Jurkat, Clone E6-1 (cell line): ENCODE measurements at places on chromosomes 16 and 17.
A peak's percentile ranks its signal among the peaks of the same experiment; 100 is the strongest.

DNA sequence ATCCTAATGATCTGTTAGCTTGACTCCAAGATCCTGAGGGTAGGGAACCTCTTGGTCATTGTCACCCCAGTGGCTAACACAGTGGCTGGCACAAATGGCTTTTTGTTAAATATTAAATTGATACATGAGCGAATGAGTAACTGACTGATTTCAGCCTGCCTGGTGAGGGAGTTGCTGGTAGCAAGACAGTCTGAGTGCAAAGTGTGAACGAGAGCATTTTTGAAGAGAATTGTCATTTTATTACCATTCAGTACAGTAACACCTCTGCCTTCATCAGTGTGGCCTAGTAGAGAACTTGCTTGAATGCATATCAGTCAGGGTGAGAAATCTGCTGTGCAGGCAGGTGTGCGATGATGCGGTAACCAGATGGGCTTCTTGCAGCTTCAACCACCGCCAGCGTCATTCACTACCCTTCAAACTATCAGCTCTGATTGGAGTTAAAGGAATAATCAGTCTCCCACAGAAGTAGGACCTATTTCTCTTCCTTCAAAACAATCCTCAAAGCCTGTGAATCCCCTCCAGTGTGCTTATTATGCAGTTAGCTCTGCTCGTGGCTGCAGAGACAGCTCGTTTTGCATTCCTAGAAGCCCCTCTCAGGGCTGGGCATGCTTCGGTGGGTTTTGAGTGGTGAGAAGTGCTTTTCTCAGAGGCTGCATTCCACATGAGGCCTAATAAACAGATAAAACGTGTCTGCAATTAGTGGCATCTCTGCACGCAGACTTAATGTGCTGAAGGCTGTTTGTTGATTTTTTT lies 29.0 kb downstream of the HEXIM2 start:
- no peak for DNase-seq

GRCh38 chr16:35174016-35174415 lies 1714.6 kb downstream of the TP53TG3F start:
- no peak for DNase-seq

- DNase-seq, result no peak
Measured at GRCh38 chr17:72176951-72177660, 56.3 kb downstream of the SOX9 start.

GRCh38 chr16:57252148-57252721 lies 7.2 kb downstream of the ARL2BP start:
- no peak for DNase-seq

DNA sequence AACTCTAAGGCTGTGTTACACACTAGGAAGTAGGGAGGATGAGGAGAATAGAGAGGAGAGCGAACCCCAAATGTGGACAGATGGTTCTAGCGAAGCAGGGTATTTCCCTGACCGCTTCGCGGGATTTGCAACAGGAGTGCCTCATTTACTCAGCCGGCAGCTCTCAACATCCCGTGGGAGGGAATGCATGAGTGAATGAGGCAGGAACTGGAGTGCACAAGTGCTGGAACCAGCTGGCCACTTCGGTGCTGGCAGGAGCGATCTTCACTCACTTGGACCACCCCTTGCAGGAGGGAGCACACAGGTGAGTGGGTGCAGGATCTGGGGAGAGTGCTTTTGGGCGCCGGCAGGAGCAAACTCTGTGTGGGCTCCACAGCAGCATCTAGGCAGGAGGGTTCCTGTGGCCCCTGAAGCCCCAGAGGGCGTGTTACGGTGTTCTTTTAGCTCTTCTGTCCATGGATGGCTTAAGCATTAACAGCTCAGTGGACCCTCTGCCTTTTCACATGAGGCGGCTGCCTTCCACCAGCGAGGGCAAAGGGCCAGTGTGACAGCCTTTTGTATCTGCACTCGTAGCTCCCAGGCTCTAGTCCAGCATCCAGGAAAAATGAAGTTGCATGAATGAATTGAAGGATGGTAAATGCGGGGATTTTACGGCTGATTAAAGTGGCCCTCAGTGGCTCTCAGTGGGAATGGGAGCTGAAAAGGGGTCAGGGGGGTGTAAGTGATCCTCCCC lies 17.4 kb upstream of the ZNHIT3 start:
- no peak for DNase-seq

GRCh38 chr17:48584223-48584741 lies 5.8 kb downstream of the HOXB3 start:
- no peak for DNase-seq

GRCh38 chr17:31329221-31329620 lies 7.8 kb upstream of the EVI2A start:
- DNase-seq, result no peak

GRCh38 chr17:70499067-70499786 lies 329.9 kb downstream of the KCNJ2 start:
- no peak for DNase-seq

- peak; percentile 45 for DNase-seq
Measured at GRCh38 chr17:74770498-74771318, 5.4 kb downstream of the NAT9 start.

GRCh38 chr16:23871924-23872323 lies 36.1 kb downstream of the PRKCB start:
- DNase-seq, result no peak

DNA sequence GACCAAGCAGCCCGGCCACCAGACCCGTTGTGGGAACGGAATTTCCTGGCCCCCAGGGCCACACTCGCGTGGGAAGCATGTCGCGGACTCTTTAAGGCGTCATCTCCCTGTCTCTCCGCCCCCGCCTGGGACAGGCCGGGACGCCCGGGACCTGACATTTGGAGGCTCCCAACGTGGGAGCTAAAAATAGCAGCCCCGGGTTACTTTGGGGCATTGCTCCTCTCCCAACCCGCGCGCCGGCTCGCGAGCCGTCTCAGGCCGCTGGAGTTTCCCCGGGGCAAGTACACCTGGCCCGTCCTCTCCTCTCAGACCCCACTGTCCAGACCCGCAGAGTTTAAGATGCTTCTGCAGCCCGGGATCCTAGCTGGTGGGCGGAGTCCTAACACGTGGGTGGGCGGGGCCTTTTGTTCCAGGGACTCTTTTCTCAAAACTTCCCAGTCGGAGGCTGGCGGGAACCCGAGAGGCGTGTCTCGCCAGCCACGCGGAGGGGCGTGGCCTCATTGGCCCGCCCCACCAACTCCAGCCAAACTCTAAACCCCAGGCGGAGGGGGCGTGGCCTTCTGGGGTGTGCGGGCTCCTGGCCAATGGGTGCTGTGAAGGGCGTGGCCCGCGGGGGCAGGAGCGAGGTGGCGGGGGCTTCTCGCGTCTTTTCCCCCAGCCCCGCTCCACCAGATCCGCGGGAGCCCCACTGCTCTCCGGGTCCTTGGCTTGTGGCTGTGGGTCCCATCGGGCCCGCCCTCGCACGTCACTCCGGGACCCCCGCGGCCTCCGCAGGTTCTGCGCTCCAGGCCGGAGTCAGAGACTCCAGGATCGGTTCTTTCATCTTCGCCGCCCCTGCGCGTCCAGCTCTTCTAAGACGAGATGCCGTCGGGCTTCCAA lies at the start of gene SLC2A4:
SLC2A4 (plus strand) TSS at position 645 of the 879 bp plus-strand sequence; CDS start at position 862, 217 bp downstream.
- DNase-seq, result peak; percentile 94

GRCh38 chr16:12120982-12121652 lies 144.6 kb downstream of the SNX29 start:
- no peak for DNase-seq

DNA sequence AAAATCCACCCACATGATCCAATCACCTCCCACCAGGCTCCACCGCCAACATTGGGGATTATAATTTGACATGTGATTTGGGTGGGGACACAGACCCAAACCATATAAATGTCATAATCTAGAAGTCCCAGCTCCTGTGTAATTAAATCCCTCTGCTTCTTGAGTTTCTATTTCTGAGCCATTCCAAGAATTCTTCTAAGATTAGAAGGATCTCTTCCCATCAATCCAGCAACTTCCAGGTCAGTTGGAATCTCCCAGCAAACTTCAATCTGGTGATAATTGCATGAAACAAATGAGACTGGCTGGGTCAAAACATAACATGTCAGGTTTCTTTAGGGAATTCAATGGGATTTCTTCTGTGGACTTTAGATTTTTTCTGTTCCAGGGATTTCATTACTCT lies 127.8 kb upstream of the CDH5 start:
- DNase-seq, result no peak

GRCh38 chr16:77444147-77444460 lies 9.3 kb upstream of the ADAMTS18 start:
- no peak for DNase-seq

DNA sequence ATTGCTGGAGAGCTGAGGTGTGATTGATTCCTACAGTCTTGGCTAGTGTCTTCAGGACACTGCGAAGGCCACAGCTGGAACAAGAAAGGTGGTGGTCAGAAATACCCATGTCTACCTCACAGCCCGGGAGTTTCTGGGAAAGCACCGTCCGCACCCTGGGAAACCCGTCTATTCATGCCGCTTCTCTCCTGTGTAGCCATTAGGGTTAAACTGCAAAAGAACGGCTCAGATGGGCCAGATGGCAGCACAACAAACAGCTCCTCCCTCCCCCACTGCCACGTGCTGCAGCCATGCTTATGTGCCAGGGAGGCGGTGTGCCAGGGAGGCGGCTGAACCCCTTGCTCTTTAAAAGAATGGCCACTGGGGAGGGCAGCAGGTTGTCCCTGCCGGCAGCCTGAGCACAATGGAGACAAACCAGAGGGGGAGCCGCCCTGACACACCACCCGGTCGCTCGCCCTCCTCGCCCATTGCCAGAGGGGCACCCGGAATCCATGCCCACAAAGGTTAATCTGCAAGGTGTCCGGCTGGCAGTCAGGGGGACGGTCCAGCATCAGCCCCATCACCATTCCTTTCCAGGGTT lies 65.2 kb downstream of the CYTH1 start:
- DNase-seq, result peak; percentile 80

DNA sequence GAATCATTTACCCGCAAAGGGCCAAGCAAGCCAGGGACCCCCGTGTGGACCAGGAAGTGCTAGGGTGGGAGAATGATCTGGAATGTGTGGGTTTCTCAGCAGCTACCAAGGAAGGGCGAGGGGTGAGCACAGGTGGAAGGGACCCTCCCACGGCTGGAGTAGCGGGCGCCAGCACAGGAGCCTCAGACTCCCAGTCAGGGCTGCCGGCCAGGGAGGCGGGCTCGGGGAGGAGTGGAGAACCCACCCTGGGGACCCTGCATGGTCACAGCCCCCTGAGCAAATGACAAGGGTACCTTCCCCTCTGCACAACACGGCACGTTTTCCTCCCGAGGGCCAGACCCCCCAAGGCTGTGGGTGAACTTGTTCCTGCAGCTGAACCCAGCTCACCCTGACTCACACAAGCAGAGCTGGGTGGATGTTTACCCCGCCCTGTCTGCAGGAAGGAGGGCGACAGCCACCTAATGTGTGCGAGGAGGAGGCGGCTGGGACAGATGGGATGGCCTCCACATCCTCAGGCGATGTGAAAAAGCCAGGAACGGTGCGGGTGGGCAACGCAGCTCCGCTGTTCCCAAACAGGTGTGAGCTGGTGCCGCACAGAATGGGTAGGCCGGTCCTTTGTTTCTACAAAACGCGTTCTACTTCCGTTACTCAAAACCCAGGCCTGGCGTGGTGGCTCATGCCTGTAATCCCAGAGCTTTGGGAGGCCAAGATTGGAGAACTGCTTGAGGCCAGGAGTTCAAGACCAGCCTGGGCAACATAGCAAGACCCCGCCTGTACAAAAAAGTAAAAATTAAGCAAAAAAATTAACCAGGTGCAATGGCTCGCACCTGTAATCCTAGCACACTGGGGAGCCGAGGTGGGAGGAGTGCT lies 6.2 kb downstream of the ECI1 start:
- no peak for DNase-seq

DNA sequence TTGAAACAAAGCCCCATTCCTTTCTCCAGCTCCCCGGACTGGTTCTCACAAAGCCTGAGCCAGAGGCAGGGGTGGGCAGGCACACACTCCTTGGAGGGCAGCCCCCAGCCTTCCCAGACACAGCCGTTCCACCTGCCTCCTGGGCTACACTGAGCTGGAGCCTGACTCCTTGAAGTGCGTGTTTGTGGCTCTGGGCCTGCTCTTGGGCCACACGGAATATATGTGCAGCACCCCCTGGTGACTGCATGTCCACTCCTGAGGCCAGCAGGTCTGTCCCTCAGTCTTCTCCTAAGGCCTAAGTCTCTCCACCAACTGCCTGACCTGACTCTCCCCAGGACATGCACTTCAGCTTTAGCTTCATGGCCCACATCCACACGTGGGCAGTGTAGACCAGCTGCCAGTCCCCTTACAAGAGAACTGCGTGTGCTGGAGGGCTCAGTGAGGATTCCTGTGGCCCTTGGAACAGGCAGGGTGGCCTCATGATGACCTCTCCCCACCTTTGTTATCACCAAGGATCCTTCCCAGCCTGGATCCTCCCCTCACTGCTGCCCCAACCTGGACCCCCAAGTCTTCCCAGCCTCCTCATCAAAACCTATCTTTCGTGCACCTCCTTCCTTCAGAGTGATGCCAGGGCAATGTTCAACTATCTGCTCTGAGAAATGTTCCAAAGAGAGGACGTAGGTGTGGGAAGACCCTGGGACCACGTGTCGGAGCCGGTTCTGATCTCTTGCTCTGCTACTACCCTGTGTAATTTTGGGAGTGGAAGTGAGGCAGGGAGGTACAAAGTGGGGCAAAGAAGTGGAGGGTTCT lies 12.4 kb upstream of the SLC6A2 start:
- DNase-seq, result no peak

GRCh38 chr17:20896153-20896649 lies 146.6 kb downstream of the USP22 start:
- no peak for DNase-seq

GRCh38 chr17:39618246-39618913 lies 8.4 kb upstream of the PPP1R1B start:
- DNase-seq, result no peak

GRCh38 chr17:75590849-75591721 lies 3.5 kb downstream of the MYO15B start:
- DNase-seq, result no peak

GRCh38 chr17:4236456-4236855 lies 27.3 kb downstream of the ANKFY1 start:
- no peak for DNase-seq

DNA sequence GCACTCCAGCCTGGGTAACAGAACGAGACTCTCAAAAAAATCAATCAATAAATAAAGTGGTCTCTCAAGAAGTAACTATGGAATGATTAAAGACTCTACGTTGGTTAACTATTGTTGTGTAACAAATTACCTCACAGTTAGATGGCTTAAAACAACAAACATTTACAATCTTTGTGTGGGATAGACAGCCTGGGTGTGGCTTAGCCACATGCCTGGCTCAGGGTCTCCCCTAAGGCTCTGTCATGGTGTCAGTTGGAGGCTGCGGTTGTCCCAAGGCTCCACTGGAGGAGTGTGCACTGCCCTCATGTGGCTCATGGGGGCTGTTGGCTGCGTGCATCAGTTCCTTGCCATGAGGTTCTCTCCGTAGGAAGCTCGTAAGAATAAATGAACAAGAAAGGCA lies 294.5 kb downstream of the SNX29 start:
- DNase-seq, result peak; percentile 23

DNA sequence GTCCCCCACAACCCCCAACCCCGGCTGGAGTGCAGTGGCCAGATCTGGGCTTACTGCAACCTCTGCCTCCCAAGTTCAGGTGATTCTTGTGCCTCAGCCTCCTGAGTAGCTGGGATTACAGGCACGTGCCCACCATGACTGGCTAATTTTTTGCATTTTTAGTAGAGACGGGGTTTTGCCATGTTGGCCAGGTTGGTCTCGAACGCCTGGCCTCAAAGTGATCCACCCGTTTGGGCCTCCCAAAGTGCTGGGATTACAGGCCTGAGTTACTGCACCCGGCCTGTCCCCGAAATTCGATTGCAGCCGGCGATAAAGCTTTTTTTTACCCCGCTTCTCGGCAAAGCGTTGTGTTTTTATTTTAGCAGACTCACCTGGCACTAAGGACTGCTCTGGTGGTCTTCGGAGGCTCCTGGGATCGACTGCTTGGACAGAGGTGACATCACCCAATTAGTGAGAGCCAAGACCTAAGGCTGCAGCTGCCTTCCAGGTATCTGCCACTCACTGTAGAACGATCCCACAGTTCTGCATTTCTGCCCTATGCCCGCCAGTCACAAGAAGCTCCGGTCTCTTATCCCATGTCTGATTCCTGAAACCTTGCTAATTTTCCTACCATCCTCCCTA lies 82.2 kb upstream of the ARL4D start:
- DNase-seq, result no peak
